ENCODE measurements at places on chromosomes 5 and 9.

DNA sequence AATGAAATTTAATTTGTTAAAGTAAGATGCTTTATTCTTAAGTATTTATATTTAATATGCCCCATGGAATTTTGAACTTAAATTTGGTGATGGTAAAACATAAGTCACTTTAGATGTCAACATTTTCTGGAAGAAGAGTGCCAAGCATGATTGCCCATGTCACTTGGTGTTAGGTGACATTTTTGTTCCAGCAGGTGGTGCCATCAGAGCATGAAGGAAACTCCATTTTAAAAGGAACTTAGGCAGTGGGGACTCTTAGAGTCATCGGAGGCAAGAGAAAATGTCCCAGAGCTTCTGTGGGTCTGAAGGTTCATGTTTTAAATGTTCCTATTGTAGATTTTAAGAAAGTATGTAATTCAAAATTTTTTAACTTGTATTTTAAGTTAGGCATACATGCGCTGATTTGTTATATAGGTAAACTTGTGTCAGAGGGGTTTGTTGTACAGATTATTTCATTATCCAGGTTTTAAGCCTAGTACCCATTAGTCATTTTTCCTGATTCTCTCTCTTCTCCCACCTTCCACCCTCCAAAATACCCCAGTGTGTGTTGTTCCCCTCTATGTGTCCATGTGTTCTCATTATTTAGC lies 789.3 kb downstream of the SEMA5A start:
- DNase-seq = peak; percentile 60

DNA sequence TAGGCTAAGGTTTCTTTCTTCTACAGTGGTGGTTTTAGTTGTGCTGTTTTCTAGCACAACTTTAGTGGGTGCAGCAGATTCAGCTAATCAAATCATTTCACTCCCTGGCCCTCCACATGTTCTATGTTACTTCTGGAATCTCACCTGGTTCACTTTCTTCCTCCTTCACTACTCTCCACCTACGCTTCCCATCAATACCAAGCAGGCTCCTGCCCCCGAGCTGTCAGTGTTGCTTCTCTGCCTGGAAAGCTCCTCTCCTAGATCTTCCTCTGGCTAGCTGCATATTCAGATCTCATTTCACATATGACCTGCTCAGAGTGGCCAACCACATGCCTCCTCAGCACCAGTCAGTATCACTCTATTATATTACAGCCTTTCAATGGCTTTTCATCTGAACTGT lies 19.6 kb upstream of the GABRB2 start:
- DNase-seq = no peak

DNA sequence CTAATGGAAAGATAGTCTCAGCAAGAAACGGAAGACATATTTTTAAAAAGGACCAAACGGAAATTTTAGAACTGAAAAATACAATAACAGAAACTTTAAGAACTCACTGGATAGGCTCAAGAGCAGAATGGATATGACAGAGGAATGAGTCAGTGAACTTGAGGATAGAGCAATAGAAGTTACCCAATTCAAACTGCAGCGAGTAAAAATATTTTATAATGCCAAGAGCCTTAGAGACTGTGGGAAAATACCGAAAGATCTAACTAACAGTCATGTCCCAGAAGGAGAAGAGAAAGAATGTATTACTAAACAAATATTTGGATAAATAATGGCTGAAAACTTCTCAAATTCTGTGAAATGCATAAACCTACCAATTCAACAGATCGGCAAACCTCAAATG lies 40.8 kb downstream of the ADAMTS2 start:
- DNase-seq = peak; percentile 97

DNA sequence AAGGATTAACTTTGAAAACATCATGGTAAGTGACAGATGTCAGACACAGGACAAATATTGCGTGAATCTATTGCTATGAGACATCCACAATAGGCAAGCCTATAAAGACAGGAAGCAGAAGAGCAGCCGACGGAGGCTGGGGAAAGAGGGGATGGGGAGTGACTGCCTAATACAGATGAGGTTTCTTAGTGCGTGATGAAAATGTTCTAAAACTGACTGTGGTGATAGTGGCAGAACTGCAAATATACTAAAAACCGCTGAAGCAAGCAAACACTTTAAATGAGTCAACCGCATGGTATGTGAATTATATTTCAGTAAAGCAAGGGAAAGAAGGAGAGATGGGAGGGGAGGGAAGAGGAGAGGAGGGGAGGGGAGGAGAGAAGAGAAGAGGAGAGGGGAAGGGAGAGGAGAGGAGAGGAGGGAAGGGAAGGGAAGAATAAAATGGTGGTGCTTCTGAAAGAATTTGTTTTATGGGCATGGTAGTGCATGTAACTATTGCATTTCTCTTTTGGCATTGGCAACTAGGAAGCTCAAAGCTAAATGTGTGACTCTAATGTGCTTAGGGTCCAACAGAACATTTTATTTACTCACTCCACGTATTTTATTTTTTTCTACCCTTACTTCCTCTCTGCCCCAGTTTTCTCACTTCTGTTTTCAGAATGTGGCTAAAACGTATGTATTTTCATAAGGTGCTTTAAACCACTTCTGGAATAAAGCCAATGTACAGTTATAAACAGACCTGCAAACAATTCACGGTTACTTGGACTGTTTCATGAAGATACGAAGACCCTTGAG lies 21.3 kb downstream of the AKNA start:
- DNase-seq = peak; percentile 92

- no peak for DNase-seq
Measured at GRCh38 chr5:95891499-95891898, 69.0 kb upstream of the GLRX start.

DNA sequence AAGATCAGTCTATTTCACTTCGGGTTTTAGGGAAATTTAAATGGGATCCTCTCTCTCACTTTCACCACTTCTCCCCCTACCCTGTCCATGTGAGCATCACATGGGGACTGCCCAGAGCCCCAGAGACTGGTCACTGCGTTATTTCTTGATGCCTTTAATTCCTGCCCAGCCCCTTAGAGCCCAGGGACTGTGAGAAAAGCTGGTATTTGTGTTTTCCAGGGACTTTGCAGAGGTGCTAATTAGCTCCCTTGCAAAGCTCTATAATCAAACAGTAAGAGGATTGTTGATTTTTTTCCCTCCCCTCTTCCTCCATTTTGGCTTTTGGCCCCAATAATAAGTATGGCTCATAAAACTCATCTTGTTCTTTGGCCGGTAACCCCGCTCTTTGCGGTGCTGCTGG lies 35.6 kb downstream of the NTRK2 start:
- DNase-seq = no peak

DNA sequence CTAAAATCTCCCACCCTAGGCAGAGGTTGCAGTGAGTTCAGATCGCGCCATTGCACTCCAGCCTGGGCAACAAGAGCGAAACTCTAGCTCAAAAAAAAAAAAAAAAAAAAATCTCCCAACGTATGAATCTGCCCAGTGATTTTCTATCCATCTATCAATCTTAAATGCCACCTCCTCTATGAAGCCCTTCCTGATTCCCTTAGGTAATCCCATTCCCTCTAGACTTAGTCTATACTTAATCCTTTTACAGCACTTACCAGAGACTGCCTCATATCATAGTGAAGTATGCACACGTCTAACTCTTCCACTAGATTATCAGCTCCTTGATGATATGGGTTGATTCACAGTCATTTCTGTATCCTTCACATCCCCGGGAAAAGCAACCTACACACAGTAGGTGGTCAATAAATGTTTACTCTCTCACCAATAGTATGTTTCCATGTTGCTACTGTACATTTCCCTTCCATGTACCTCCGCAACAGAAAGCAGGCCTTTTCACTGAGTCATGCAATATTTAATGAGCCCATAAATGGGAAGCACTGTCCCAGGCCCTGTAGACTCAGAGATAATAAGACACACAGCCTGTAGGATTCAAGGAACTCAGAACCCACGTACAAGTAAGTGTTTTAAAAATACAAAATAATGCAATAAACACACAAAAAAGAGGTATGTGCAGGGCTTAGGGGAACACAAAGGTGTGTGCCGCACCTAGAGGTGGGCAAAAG lies 1.2 kb downstream of the DROSHA start:
- DNase-seq = no peak

- DNase-seq = no peak
Measured at GRCh38 chr5:57976506-57976905, 483.4 kb downstream of the PLK2 start.

Data from IMR-90 (cell line).